A673 (cell line): ENCODE measurements at places on chromosomes 2 and 18. TPM values are rescaled to one million over a fixed set of nuclear protein-coding genes. Genes with fewer than 3 reads are reported as not detected.

The RANBP2 gene
- 78.2 and 92.3 TPM in 2 replicates for total RNA-seq

The NR4A2 gene
- total RNA-seq = 1.1 and 1.8 TPM in 2 replicates

The ASB18 gene
- not detected in 2 replicates for total RNA-seq

The R3HDM1 gene
- 65.4 and 66.6 TPM in 2 replicates for total RNA-seq

The OSR1 gene
- 0.13 and 0.84 TPM in 2 replicates for total RNA-seq

The CRYBA2 gene
- total RNA-seq = 1.1 and 1.3 TPM in 2 replicates

The AKAIN1 gene
- total RNA-seq = not detected in 2 replicates

The MAPK4 gene
- 0.62 and 0.63 TPM in 2 replicates for total RNA-seq

The RTP5 gene
- total RNA-seq = 0.20 TPM in 1 of 2 replicates, not detected in the other

The SAG gene
- total RNA-seq = 1.3 and 2.4 TPM in 2 replicates

The G6PC2 gene
- not detected in 2 replicates for total RNA-seq

The CAPN14 gene
- 0.13 and 0.35 TPM in 2 replicates for total RNA-seq

The CDCA7 gene
- 64.9 and 72.5 TPM in 2 replicates for total RNA-seq

The ARHGAP28 gene
- total RNA-seq = not detected in 2 replicates

The ATP5F1A gene
- 479 and 531 TPM in 2 replicates for total RNA-seq

The LOXL3 gene
- total RNA-seq = 0.88 and 1.9 TPM in 2 replicates

The CCDC68 gene
- total RNA-seq = not detected in 2 replicates
